NCI-H146 (cell line): ENCODE measurements at places on chromosomes 5 and 9.

DNA sequence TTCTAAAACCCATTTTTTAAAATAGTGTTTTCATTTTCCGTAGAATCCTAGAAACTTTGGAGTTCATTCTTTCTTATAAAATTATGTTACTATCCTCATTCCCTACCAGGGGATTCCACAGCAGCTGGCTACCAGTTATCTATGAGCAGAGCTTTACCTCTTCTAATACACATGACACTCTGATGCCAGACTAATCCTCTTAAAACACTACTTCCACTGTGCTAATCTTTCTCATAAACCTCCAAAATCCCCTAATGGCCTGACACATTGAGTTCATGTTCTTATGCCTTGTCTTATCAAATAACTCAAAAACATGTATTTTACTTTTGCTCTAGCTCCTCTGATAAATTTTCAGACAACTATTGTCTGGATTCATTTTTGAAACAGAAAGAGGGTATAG, 633.6 kb upstream of the FTMT start:
- DNase-seq: no peak

GRCh38 chr5:31913808-31914207, 260.3 kb downstream of the GOLPH3 start:
- DNase-seq: no peak

DNA sequence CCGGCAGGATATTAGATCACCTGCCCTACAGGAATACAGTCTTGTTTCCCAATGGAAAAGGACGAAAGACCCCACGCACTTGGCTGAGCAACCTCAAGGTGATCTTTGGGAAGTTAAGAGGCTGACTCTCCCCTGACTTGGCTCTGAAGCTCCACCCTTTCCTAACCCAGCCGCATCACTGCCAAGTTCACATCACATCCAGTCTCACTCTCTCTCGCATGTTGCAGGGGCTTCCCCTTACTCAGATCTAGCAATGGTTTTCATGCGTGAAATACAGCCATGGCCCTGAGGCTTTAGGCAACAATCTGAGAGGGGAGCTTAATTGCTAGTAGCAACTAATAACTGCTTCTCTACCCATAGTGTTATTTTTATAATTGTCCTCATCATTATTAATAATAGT, 211.6 kb downstream of the DOCK8 start:
- DNase-seq: no peak

- no peak for DNase-seq
Measured at GRCh38 chr5:174581894-174582293, 142.5 kb upstream of the MSX2 start.

GRCh38 chr5:160278343-160278742, 34.0 kb downstream of the CCNJL start:
- no peak for DNase-seq

GRCh38 chr5:173629628-173630027, 13.2 kb upstream of the BOD1 start:
- DNase-seq: peak; percentile 20

DNA sequence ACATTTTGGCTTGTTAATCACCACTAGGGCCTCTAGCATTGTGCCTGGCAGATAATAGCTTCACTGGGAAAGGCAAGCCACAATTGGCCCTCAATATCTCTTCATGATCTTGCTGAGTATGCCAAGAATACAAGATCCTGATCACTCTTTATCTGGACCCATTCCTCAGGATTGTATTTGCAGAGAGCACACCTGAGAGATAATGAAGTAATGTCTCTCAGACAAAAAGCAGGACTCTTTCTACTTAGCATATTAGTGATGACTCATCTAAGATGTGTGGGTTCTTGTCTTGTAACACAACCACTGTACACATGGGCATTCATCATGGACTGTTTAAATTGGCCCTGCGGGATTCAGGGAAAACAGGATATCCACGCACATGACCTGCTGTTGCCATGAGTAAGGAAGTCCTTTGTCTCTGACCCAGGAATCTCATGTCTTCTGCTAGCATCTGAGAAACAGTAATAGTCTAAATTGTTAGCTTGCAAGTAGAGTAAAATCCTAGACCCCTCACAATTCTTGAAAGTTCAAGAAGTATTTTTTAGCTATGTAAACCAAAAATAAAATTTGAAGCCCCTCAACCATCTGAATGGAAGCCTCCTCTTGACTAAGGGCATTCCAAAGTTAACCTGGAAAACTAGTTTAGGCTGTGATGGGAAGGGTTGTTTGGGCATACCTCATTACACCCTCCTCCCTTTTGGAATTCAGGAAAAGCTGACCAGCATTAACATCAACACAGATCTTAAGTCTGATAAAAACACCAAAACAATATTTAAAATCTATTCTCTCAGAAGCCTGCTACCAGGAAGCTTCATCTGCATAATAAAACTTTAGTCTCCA, 28.0 kb upstream of the NFIL3 start:
- no peak for DNase-seq

DNA sequence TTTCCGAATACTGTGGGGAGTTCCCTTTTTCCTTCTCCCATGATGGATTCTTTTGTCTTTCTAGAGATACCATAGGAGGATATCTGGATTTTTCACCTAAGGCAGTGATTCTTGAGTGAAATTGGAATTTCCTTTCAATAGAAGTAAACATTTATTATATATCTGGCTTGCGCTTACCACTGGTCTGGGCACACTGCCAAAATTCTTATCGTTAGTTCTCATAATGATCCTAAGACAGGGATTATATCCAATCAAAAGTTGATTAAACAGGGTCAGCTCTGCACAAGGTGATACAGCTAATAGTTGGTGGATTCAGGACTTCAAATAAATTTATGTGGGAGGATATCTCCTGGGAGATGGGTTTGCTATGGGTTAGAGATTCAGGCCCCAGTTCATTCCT, 9.6 kb downstream of the TLE4 start:
- no peak for DNase-seq

DNA sequence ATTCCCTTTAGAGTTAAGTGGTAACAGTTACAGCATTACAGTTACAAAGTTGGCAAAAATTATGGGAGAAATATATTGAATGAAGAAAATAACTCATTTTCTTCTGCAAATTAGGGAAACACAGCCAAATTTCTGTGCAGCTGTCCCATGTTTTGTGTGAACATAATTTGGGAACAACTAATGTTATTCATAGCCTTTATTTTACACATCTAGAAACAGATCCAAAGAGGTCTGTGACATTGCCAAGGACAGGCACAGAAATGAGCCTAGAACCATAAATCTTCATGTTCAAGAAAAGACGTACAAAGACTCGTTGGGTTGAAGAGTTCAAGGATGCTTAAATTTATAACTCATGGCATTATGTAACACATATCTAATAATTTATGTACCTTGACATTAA, 114.1 kb upstream of the TXNDC8 start:
- DNase-seq: no peak

DNA sequence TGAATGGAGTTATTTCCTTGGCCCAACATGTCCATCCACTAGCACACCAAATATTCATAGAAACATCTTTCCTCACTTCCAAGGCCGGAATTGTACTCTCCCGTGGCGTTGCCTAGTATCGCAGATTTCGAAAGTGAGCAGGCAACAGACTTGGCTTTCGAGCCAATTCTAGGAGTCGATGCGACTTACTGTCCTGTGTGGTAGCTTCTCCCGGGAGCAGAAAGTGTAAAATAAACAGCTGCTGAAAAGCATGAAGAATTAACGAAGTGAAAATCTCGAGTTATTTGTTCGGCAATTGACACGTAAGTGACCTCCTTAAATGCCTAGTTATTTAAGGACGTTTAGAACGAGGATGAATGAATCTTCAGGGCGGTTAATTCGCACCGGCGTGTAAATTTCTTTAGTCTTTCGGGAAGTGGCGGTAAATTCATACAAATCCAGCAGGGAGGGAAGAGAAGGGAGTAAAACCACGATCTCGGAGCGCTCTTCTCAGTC, 449 bp upstream of the PCSK5 start:
- peak; percentile 28 for DNase-seq

DNA sequence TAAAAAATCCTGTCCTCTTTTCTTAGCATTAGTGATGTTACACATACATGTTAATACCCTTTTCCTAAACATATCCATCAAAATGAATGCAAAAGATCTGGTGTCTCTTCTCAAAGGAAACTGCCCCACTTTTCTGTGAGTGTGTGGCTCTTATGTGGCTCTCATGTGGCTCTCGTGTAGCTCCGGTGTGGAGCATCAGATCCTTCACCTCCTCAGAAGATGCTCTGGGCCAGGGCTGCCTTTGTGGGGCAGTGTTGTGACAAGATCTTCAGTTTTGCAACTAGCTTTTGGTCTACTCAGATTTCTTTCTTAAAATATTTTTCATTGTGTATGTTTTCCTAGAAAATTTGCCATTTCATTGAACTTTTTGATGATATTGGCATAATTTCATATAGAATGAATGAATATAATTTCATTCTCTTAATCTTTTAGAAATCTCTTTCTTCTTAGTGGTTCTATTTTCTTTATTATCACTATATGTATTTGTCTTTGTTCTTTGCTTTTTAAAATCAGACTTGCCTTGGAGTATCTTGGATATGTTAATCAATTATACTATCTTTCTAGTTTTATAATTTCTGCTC, 19.4 kb downstream of the GARNL3 start:
- no peak for DNase-seq

DNA sequence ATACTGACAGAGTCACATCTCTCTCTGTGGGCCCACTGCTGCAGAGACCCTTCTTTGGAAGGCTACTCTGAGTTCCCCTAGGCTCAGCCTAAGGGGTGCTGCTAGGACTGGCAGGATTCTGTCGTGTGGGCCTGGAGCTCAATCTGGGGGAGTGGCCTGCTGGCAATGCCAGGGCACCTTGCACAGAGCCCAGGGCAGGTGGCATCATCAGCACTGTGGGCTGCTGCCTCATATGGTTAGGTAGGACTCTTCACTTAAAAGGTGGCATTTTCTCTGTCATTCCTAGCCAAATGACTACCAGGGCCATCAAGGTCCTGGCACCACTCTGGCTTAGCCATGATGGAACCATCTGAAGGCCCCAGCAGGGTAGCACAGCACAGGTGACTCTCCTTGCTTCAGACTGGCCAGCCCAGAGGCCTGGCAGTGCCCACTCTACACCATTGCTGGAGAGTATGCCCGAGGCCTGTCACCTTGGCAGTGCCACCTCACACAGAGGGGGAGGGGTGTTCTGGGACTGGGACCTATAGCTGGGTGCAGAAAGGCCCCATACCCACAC, 21.9 kb downstream of the PITX1 start:
- DNase-seq: no peak

DNA sequence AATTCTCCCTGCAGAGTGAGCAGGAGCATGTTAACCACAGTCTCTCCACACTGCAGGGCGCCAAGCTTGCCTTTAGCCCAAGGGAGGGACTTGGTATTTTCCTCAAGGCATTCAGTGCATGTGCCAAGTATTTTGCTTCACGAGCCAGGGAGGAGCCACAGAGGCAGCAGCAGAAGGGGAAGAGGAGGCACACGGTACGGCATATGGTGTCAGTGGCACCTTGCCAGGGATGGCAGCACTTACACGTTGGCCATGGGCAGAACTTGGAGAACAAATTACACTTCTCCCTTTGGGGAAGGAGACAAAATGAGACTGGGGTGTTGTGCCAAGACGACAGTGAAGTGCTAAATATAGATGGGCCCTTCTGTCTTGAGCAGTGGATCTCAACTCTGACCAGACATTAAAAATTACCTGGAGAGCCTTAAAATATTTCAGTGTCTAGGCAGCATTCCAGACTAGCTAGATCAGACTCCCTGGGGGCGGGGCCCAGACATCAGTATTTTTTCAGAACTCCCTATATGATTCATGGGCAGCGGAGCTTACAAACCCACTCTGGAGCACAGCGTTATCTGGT, 155.8 kb downstream of the DRD1 start:
- no peak for DNase-seq

GRCh38 chr5:62460578-62460983, 48.0 kb downstream of the IPO11 start:
- peak; percentile 42 for DNase-seq
